ENCODE measurements at places on chromosomes 12 and 14. TPM values are rescaled to one million over a fixed set of nuclear protein-coding genes. Genes with fewer than 3 reads are reported as not detected.
A peak's percentile ranks its signal among the peaks of the same experiment; 100 is the strongest.

DNA sequence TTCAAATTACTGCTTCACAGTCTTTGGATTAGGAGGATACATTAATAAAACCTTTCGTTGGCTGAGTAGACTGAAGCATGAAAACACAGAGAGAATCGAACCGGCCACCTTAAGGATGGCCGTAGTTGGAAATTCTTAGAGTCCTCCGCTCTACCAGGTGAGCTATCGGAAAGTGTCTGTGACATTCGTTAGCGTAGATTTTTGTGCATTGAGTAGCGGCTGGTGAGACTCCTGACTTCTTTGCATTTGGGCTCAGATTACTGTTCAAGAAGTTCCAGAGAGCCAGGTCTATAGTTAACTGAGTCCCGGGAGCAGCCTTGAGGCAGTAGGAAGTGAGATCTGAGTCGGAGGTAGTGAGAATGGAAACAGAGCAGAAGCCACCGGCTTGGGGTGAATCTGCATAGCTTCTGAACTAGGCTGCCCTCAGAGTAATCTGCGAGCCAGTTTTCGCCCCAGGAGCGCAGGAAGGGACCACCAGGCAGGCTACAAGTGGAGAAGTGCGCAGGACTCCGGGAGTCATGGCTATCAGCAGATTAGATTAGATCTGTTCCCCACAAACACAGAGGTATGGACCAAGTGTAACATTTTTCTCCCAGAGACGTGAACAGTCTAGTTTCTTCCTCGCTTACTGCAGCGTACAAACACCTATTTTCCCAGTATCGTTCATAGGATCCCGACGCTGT lies 11.0 kb downstream of the OR6S1 start:
- no peak for DNase-seq

DNA sequence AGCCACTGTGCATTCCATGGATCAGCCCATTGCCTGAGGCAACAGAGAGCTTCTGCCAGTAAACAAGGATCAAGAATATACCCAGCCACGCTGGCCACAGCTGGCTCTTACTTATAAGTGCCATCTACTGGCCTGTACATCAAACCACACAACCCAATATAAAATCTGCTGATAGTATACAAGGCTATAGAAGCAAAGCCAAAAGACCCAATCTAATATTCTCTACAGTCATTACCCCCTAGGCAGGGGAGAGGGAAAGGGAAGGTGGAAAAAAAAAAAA lies 4.4 kb upstream of the FAM186B start:
- no peak for DNase-seq

DNA sequence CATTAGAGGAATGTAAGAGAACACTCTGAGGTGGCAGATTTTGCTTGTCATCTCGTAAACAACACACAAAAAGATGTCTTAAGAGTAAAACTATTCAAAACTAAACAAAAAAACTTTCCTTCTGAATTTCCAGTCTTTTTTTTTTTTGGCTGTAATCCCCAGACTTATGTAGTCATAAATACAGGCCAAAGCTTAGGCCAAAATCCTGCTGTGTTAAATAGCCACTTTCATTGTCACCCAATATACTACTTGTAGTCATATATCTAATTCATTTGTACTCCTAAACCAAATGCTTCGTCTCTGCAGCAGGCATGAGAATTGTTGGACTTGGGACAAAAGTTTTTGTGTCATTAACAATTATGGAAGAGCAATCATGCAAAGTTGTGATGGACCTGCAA lies 103.5 kb upstream of the ATF1 start:
- DNase-seq, result no peak

DNA sequence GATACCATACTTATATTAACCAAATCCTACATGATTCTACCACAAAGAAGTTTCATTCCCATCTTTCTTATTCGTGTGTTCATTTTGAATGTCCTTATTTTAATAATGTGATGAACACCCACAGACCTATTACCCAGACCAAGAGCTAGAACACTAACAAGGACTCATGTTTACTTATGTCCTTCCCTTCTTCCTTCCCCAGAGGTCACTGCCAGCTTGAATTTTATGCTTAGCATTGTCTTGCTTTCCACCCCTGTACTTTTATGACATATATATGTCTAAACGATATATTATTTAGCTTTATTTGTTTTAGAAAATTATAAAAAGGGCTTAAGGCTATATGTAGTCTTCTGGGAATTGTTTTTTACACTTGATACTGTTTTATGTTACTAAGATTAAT lies 238.6 kb downstream of the LRIG3 start:
- no peak for DNase-seq

The SUOX gene
- 20.7 TPM for total RNA-seq

GRCh38 chr12:95922231-95922630 lies 20.2 kb downstream of the CCDC38 start:
- DNase-seq, result no peak

GRCh38 chr14:81400852-81401251 lies 728 bp upstream of the STON2 start:
- peak; percentile 74 for DNase-seq

GRCh38 chr14:40028991-40029390 lies 596.8 kb upstream of the FBXO33 start:
- DNase-seq, result no peak

GRCh38 chr12:96121271-96121711 lies 72.9 kb upstream of the ELK3 start:
- no peak for DNase-seq

DNA sequence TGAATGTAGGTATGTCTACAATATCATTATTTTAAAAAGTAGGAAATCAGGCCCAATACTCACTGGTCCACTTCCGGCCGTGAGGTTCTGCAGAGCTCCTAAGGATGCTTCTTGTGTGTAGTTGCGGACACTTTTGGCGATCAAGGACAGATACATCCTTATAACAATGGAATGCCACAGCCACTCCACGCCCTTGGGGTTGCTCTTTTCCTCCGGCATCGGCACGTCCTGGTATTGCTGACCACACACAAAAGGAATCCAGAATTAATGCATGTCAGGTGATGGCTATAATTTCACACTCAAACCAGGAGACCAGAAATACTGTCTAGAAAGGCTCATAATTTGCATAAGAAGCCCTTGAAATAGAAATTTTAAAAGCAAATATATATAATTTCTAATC lies 65.6 kb upstream of the YARS2 start:
- no peak for DNase-seq

The RERGL gene
- total RNA-seq, result 2.1 TPM

DNA sequence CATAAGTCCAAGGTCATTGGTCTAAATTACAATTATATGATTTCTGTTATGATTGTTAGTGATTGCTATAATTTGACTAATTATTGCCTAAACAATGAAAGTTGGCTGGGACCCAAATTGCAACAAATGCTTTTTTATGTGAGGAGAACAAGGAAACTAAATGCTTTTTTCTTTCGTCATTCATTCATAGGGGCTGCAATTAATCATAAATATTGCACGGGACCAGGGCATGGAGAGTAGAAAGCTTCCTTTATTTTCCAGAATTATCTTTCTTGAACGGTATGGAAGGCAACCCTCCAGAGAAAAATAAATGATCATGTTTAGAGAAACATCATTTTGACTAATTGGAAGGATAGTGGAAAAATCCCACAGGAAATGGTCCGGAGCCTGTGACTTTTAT lies 32.6 kb upstream of the ARHGAP5 start:
- no peak for DNase-seq

- DNase-seq, result no peak
Observed at GRCh38 chr14:73026243-73026844, 562 bp downstream of the ZFYVE1 start.

GRCh38 chr14:88541324-88541723 lies 13.5 kb downstream of the PTPN21 start:
- no peak for DNase-seq

- no peak for DNase-seq
Observed at GRCh38 chr14:81710232-81710845, 176.7 kb upstream of the SEL1L start.

DNA sequence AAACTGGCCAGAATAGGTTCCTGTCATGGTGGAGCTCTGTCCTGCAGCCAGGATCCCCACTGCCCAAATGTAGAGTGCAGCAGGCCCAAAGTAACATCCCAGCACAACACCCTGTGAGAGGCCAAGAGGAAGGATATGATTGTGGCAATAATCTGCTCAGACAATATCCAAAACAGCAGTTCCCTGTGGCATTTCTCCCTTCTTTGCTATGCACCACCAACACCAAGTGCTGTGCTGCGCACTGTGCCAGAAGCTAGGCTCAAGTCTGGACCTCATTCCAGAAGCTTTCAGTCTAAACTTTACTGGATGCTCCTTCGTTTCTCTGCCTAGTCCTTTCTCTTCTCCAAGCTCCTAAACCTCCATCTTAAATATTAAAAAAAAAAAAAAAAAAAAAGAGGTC lies 33.4 kb downstream of the SLC11A2 start:
- peak; percentile 54 for DNase-seq

GRCh38 chr14:103293465-103293864 lies 40.6 kb upstream of the EIF5 start:
- no peak for DNase-seq

The CBLN3 gene
- 3.1 TPM for total RNA-seq

The ALDH1L2 gene
- 5.6 TPM for total RNA-seq

The GDF3 gene
- not detected for total RNA-seq

DNA sequence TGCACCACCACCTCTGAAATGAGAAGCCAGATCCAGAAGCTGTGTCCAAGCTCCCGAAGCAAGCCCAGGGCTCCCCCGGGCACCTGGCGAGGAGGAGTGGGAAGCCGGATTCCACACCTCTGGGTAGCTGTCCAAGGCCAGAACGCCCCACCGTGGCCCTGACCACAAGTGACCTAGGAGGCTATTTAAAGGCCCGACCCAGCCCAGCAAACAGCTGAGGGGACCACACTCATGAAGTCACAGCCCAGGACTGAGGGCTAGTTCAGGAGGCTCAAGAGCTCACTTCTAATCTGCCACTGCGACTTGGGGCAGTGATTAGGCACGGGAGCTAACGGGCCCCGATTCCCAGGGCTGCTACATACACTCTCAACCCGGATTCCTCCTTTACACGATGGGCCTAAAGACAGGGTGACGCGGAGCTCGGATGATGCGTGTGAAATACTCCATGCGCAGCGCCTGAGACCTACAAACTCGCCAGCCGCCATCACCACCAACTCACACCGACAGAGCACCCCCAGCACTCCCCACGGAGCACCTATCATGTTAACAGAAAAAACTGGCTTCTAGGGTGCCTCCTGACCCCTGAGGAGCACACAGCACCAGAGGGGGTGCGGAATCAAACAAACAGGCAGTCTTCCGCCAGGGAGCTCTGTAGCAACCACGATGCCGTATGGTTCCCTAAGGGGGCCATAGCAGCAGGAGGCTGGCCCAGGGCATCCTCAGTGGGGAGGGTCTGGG lies 84.0 kb upstream of the GPR68 start:
- DNase-seq, result no peak

DNA sequence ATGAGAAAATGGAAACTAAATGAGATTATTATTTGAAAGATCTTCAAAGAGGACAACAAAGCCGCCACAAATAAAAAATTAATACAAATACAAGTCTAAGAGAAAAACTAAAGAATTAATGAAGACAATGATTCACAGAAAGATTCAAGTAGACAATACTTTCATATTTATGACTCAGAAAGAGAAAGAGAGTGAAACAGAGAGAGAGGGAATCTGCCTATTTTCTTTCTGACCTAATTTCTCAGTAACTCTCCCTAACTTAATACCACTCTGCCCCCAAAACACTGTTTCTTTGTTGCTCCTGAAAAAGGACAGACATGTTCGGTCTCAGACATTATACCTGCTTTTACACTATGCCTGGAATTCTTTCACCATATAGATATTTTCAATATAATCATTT lies 259.1 kb downstream of the SLC6A15 start:
- DNase-seq, result no peak

The AQP2 gene
- 0.44 TPM for total RNA-seq

DNA sequence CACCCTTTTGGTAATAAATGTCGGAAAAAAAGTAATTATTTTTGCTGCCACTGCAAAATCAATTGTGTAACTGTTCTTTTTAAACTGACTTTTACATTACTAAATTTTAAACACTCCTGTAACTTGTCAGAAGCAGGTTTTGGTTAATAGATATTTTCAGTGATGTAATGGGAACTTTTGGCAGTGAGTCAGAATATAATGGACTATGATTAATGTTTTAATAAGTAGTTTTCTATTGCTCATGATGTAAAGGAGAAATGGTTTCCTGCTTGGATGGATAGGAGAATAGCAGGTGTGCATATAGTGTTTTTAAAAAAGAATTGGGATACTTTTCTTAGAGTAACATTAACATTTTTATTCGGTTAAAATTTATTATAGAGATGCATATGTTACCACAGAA lies 58.8 kb downstream of the TRMT5 start:
- DNase-seq, result no peak

The BEGAIN gene
- total RNA-seq, result 2.7 TPM

- no peak for DNase-seq
Observed at GRCh38 chr14:41663473-41663850, 56.8 kb downstream of the LRFN5 start.

DNA sequence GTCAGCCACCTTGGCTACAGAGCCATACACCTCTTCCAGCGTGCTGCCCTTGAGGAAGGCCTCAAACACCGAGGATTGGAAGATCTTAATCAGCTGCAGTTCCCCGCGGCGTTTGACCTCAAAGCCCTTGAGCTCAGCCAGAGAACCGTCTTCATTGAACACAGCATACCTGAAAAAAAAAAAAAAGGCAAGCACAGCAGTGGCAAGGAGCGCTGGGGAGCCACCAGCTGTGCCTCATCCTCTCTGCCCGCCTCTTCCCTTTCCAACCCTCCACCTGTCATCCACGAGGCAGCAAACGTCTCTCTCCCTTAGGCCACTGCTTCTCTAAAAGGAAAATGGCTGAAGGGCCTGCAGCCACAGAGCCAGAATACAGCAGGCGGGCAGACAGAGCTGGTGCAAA lies 26.1 kb downstream of the POLE start:
- no peak for DNase-seq

DNA sequence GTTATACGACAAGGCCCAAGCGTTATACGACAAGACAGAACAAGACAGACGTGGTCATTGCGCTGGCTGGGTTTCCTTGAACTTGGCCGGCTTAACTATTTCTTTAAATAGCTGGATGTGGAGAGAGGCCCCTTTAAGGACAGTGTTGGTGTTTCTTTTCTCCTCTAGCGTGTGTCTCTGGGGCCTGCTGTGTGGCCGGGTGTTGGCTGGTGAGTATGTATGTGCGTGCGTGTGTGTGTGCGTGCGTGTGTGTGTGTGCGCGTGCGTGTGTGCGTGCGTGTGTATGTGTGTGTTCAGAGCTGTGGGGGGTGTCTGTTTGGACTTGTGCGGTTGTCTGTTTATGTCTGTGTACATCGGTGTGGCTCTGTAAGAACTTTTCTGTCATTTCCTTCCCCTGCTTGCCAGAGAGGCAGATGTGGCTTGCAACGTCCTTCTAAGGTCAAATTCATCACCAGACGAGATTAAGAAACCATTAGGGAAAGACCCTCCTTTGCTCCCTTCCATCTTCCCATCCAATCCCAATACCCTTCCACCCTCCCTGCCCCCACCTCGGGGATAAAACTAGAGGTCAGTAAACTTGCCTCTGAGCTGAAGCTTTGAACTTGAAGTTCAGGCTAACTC lies 78.6 kb upstream of the TBX3 start:
- peak; percentile 53 for DNase-seq

GRCh38 chr12:75711271-75711670 lies 199.9 kb upstream of the KRR1 start:
- DNase-seq, result no peak

The LRRC43 gene
- 3.1 TPM for total RNA-seq

Measured in right cardiac atrium (tissue), 5 donors.